NCI-H1105 (cell line): ENCODE measurements at places on chromosomes 1 and 21.

DNA sequence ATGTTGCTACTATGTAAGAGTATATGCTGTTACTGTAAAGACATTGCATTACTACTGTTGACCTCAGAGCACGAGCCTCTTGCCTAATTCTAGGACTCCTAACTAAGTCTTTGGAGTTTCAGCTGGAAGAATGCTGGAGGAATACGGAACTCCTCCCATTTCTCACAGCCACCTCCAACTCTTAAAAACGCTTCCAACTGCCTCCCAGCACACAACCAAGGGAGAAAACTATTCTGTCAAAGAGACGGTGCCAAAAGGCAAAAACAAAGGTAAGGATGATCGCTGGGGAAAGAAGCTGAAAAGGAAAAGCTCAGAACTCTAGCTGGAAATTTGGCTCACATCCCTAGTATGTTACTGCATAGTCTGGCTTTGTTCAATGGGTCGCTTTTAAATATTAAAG is at the start of gene FMO2:
Gene FMO2 (plus strand): TSS at position 210 of the 400 bp plus-strand sequence. CDS start 414 bp downstream, outside the sequence.
- DNase-seq = no peak

DNA sequence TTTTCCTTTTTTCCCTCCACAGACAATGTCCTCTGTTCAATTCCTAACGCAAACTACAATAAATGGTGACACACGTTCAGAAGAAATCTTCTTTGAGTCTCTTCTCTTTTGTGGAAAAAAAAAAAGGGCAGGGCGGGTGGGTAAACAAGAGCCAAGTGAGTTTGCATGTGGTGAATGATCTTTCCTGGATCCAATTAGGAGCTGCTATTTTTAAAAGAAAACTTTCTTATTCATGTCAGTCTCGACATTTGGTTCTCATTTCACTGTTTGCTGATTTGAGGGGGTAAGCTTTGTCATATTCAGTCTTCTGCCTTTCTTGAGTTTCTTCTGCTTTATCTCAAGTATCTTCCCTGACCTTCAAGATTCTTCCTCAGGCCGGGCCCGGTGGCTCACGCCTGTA is 29.2 kb upstream of the KIF1B start:
- DNase-seq = no peak

DNA sequence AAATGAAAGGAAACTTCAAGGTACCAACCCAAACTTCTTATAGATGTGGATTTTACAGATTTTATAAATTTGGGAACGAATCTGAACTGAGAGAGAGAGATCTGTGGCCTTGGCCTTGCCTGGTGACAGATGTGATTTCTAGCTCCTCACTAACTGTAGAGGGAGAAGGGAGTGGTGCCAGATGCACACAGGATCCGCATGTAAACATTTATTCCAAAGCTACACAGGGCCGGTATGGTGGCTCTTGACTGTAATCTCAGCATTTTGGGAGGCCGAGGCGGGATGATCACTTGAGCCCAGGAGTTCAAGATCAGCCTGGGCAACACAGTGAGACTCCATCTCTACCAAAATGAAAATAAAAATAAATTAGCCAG is 77.1 kb downstream of the PGBD5 start:
- no peak for DNase-seq

DNA sequence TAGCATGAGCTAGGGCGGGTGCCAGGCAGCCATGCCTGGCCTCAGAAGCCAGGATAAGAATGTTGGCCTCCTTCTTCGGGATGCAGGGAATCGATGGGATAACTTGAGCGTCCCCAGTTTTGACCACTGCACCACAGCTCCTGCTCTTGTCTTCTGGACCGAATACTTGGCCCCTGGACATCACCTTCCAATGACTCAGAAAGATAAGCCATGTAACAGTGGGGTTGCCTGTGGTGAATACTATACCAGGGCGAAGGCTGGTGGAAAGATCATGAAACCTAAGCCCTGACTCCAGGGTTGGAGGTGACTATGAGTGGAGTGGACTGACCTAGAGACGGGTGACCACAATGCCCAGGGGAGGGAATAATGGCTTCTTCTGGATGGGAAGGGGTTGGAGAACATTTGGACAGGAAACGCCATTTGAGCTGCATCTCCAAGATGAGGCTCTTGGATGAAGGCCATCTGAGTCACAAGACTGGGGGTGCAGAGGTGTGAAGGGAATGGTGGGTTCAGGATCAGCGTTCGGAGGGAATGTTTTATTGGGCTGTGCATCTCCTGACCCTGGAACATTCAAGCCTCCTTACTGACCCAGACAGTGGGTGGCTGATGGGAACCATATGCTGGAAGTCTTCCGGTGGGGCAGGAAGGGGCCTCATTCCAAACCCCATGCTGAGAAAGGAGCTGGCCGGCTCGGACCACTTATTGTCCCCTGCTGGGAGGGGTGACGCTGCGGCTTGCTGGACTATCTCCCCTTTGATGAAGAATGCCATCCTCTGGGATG is 18.5 kb upstream of the KCNE2 start:
- no peak for DNase-seq

DNA sequence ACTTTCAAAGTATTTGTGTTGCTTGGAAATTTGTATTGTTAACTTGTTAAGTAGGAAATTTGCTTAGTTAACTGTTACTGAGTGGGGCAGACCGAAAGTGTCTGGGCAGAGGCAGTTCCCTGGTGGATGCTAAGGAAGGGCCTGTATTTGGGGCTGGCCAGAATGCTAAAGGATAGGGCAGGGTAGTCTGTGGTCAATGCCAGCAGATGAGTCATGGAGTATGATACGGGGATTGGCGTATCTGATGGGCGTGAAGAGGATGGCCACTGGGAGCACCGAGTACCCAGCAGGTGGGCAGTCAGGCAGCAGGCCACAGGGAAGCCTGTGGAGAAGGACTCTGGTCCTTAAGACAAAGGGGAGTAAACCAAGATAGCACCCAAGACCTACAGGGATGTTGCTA is 46.6 kb upstream of the SCAF4 start:
- DNase-seq = no peak

- no peak for DNase-seq
Observed at GRCh38 chr1:65176591-65176990, 28.6 kb downstream of the AK4 start.
